NCI-H526 (cell line): ENCODE measurements at places on chromosomes 3 and 15.
A peak's percentile ranks its signal among the peaks of the same experiment; 100 is the strongest.

- DNase-seq, result no peak
These were observed 56.9 kb upstream of the VGLL3 start for GRCh38 chr3:87047852-87048251.

DNA sequence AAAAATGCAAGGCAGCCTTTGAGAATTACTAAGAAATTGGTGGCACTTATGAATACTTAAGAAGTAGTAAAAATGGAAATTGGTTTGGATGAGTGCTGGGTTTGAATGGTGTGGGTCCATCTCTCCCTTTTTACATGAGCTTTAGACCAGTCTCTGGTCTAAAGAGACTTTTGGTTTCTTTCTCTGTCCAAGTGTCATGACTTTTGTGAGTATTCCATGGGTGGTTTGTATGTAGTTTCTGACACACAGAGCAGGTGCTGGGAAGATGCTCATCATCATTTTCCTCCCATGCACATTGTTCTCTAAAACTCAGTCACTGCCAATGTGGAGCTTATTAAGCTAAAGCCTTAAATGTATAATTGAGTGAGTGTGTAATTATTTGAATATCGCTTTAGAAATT is 63.5 kb downstream of the KAT2B start:
- no peak for DNase-seq

- DNase-seq, result peak; percentile 79
These were observed 680.6 kb upstream of the NECTIN3 start for GRCh38 chr3:110391042-110391441.

GRCh38 chr3:189394599-189395121 is 222.9 kb downstream of the TPRG1 start:
- no peak for DNase-seq

- DNase-seq, result no peak
These were observed 280.1 kb downstream of the SV2B start for GRCh38 chr15:91380114-91380513.

- no peak for DNase-seq
These were observed 62.7 kb upstream of the SLCO3A1 start for GRCh38 chr15:91790836-91791235.

DNA sequence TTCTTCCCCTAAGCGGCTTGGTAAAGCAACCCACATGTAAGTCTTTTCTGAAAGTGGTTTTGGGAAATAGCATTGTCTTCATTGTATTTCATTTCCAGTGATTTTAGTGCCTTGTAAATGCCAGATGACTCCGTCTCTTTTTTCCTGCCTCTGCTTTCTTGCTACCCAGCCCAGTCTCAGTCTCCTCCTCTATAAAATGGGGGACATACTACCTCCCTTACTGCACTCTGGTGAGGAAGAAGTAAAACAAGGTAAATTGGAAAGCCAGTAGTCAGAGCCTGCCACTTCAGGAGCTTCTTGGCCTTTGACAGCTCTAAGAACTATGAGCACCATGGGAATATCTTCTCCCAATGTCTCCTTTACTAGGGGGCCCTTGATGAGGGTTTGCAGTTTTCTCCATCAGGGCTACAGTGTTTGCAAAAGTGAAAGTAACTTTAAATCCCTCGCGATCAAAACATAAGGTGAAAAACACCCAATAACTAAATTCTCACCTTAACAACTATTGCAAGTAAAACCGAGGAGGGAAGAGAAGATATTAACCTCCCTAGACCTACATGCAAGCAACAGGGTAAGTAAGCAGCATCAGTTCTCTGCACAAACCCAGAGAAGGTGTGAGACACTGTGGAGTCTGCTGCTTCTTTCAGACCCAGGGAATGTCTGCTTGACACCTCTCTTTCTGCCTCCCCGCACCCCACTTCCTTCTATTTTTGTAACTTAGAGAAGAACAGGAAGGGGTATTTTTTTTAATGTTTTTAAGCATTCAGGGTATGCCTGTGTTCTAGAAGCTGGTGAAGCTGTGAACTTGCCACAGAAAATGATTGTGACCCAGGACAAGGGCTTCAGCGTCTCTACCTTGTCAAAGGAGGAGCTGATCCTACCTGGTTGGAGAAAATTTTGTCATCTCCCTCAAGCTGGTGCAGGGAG is 159.1 kb upstream of the EOMES start:
- no peak for DNase-seq

- no peak for DNase-seq
These were observed 517.8 kb upstream of the CFAP20DC start for GRCh38 chr3:59567661-59568060.

DNA sequence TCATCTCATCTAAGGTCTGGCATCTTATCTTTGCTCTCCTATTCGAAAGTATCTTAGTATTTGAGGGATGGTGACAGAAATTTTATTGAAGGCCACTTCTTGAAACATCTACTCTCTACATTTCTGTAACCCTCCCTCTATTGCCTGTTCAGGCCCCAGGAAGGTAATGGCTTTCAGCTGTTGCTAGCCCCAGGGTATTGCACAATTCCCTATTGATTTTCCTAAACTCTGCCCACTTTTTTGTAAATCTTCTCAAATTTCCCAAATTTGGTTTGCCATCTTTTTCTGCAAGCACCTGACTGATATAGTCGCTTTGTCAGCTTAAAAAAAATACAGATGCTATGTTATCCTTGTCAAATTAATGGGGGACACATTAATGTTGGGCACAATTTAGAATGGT is 242.1 kb downstream of the RAP2B start:
- DNase-seq, result no peak

DNA sequence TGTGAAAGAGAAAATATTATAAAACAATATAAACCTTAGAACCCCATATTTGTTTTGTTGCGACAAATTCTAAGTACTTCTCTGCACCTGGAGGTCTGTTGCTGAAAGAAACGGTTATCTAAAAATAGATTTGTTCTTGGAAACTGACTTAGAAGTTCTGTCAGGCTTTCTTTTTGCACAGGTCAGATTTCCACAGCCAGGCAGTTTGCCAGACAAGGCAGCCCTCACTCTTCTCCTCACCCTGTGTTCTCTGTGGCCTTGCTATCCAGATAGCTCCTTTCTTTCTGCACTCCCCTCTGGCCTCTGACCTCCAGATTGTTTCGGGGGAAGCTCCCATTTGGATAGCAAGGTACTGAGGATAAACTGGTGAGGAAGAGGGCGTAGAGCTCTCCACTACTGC is 413.3 kb upstream of the ONECUT1 start:
- DNase-seq, result no peak

GRCh38 chr3:132788301-132788671 is 66.1 kb upstream of the NPHP3 start:
- DNase-seq, result no peak

- no peak for DNase-seq
These were observed 67.8 kb upstream of the SNTN start for GRCh38 chr3:63584681-63585080.

GRCh38 chr15:67803996-67804843 is 21.1 kb upstream of the SKOR1 start:
- DNase-seq, result peak; percentile 57

GRCh38 chr3:11908981-11909698 is 62.5 kb upstream of the TAMM41 start:
- no peak for DNase-seq

DNA sequence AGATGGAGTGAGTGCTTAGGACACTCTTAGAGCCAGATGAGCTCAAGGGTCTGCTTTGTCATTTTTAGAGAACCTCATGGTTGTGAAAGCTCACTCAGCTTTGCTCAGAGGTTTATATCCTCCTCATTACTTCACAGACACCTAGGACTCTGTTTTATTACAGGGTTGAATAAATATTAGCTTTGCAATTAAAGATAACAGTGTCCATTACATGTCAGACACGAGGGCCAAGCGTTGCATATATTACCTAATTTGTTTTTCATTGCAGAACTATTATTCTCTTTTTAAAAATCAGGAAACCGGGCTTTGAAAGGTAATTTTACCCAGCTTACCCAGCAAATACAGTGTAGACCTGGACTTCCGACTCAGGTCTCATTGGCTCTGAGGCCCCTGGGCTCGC is 16.1 kb downstream of the MAP6D1 start:
- DNase-seq, result no peak
